HFFc6 (cell line): ENCODE measurements at places on chromosomes 3 and 15.

DNA sequence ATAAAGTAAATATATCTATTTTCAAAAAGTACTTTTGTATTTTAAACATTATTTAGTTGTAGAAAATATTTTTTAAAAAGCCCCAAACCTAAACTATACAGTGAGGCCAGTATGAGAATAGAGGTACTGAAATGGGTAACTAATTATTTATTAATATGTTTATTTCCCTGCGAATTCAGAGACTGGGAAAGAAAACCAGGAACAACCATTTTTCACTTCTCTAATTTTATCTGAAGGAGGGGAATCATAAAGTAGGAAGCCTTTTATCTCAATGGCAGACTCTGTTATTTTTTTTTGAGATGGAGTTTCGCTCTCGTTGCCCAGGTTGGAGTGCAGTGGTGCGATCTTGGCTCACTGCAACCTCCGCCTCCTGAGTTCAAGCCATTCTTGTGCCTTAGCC is 63.6 kb upstream of the TRAK1 start:
- no peak for DNase-seq

GRCh38 chr15:76328958-76329357 is 7.6 kb upstream of the ISL2 start:
- DNase-seq: no peak

GRCh38 chr3:183400352-183400751 is 28.1 kb downstream of the MCF2L2 start:
- DNase-seq: no peak

- no peak for DNase-seq
Observed at GRCh38 chr3:190105876-190106275, 14.8 kb downstream of the P3H2 start.

DNA sequence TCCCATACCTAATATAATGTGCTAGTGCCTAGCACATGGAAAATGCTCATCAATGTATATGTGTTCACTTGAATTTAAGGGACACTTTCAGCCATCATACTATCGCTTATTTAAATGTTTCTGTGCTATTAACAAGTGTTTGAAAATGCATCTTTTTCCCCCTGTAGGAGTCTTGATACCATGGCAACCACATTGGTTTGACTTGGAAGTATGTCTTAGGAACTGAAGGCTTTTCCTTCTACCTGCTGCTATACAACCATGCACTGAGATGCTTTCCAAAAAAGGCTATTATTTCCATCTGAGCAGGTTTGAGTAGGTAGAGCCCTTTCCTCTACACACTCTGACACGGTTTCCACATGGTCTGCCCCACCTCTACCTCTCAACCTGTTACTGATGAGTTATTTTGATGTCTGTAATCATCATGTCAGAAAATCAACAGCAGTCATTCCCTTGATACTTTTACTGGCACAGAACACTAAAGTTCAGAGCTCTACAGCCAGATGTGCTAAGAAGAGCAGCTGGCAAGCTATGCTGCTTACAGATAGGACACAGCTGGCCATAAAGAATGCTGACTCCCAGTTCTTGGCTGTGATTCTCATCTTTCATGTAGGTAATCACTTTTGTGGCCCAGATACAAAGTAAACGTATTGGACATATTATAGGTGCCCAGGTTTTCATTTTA is 59.3 kb downstream of the RYR3 start:
- no peak for DNase-seq

- DNase-seq: no peak
Observed at GRCh38 chr3:141553055-141553454, 66.2 kb downstream of the RASA2 start.

- no peak for DNase-seq
Observed at GRCh38 chr15:39433376-39433775, 147.5 kb upstream of the THBS1 start.

DNA sequence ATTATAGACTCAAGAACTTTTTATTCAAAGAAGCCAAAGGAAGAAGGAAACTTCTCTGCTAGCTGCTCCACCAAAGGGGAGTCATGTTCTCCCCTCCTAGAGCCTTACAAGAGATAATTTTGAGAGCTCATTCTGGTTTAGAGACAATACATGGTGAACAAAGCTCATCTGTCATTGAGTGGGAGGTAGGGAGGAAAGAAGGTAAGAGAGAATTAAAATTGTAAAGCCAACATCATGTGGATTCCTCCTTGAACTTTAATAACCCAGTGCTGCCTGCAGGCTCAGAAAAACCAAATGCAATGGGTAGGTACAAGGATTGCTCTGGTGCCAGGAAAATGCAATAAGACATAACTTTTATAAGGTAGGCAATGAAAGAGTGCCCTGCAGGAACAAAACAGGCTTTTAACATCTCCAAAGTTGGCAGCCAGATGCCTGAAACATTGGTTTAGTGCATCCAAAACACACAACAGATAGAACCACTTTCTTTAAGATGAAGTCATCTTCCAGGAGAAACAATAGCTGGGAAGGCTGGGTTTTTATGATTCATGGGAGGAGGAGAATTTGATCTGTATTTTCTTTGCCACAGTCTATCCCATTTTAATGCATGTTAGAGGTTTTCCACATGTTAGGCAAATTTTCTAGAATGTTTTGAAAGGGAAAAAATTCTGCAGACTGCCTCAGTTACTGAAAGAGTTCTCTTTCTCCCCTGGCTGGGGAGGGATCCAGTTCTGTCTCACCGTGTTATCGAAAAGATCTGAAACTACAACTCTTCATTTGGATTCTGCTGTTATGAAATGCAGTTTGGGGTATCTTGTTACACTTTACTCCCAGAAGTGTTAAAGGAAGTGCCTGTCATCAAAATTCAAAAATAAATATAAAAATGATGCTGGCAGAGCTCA is 11.3 kb upstream of the ARHGEF3 start:
- DNase-seq: peak; percentile 24

DNA sequence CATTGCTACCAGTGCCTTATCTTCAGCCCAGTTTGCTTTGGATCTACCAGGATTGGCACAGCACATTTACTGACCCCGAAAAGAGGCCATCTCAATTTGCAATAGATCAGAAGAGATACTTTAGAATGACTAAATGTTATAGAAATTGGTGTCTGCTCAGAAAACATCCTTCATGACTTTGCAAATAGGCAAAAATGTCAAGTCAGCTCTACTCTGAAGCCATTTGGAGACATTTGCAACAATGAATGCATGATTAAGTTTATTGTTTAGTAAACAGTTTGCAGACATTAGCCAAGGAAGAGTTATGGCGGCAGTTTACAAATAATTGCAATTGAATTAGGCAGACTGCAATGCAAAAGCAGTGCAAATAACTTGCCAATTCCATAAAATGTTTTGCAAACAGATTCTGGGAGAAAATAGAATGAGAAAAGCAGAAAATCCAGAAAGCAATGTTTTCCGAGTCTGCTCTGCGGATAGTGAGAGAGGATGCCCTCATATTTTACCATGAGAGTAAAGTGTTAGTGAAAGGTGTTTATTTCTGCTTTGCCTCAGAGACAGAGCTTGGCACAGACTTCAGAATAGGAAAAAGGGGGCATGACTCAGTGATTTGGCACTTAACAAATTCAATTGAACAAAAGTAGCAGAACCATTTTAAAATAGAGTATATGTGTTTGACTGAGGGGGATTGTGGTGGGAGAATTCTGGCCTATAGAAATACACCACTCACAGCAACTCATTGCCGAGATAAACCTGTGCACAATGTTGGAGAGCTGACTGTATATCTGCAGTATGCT is 334.9 kb upstream of the NR2F2 start:
- DNase-seq: no peak

DNA sequence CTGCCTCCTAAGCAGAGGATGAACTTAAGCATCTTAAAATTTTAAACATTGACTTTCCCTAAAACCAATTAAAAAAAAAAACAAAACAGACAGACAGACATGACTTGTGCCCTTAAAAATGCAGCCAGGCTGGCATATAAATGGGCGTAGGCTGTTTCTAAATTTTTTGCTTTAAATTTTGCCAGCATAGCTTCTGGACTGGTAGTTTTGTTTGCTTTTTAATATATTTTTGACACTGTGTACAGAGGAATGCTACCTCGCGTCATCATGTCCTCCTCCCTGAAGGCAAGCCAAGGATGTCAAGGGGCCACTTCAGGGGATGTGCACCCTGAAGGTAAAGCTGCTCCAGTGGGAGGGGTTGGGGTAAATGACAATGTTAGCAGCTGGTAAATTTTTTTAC is 134.8 kb downstream of the PGPEP1L start:
- DNase-seq: no peak

DNA sequence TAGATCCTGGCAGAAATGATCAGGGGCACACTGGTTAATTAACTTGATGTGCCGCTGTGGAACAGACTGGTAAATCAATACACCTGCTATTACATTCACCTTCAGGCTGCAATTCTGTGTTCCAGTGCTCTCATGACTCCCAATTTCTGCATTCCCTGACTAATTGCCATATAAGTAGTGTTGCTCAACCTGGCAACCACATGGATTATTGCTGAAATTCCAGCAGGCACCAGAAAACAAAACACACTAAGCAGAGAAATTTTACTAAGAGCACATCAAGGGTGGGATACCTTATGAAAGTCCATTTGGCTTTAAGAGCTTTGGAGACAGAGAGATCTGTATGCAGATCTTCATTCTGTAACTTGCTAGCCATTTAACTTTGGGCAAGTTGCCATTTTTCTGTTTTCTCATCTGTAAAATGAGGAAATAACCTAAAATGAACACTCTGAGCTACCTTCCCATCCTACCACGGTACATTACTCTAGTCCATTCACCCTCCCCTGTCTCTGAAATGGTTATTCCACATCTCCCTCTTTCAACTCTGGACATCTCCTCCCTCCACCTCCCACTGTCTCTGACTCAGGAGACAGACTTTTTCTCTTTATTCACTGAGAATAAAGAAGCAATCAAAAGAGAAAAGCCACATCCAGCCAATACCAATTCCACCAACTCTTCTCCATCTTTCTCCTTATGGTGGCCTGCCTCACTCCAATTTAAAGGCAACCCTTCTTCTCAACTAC is 54.6 kb downstream of the STAC start:
- DNase-seq: no peak

GRCh38 chr15:90340345-90340744 is 11.7 kb upstream of the ZNF774 start:
- no peak for DNase-seq

DNA sequence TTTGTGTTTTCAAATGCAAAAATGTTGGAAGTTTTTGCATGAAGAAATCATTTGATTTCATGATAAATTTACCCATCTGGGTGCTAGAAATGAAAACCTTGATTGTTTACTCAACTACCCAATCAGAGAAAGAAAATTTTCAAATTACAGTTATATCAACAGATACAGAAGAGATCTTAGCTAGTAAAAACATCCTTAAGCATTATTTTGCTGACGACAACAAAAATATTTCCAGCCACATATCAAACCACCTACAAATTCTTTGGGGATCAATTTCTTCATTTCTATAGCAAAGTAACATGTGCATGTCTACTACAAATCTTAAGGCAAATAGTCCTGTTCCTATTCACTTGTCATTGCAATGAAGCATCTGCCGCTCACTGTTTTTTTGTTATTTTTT is 530.3 kb downstream of the ZIC1 start:
- no peak for DNase-seq

DNA sequence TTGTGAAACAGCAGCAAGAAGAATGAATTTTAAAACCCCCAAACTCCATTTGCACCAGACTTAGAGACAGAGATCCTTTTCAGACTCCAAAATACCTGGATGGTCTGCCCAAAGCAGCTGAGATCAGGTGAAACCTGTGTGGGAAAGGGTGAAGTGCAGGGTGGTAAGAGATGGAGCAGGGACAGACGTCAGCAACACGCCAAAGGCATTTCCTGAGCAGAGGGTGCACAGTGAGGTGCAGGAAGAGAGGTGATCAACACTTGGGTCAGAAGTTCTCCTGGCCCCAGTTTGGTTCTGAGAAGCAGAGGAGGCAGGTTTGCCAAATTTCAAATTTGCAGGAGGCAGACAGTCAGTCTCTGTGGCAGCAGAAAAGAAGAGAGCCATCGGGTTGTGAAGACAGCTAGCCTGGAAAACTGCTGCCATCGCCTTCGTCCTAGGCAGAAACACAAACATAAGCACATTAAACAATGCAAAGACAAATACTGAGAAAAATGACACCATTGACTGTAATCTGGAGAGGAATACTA is 9.8 kb downstream of the CCR4 start:
- no peak for DNase-seq

- no peak for DNase-seq
Observed at GRCh38 chr3:23253214-23253613, 50.1 kb downstream of the UBE2E2 start.

DNA sequence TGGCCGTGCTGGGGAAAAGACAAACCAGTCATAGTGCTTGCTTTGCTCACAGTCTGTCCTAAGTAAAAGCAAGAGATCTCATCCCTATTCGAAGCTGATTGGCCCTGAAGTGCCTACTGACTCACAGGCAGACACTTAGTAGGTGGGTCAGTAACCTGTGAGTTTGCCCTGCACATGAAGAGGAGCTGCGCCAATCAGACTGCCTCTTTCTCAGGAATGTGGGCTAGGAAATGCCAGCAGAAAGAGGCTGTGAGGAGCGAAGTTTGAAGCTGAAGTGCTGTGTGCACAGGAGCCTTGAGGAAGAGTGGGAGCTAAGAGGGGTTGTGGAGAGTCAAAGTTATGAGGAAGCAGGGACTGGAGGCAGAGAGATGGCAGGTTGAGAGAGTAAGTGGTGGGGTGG is 126.8 kb downstream of the IL20RB start:
- no peak for DNase-seq

DNA sequence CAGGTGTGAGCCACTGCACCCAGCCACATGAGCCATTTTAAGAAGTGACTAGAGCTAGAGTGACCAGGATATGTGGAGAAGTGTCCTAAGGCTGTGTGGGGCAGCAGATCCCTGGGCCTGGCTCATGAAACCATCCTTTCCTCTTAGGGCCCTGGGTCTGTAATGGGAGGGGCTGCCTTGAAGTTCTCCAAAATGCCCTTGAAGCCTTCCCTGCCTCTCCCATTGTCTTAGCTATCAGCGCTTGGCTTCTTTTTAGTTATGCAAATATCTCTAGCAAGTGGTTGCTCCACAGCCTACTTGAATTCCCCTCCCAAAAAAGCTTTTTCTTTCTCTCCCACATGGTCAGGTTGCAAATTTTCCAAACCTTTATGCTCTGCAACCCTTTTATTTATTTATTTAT is 112.4 kb upstream of the SPATA16 start:
- DNase-seq: no peak

DNA sequence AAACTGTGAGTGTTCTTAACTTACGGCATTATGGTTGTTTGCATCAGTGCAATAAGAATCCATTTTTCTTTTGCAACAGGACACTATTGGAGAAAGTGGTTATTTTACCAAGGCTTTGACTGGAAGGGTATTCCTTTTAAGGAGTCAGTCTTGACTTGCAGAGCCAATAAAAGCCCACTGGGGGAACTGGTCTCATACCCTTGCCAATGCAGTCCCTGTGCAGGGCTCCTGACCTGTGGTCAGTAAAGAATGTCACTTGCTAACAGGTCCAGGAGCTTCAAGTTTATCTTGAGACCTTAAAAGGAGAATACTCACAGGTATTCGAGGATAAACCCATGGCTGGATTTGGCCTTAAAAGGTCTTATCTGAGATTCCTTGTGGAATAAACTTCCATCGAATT is 227.8 kb upstream of the GBE1 start:
- DNase-seq: no peak
